Left lung (tissue), 14 donors: ENCODE measurements at places on chromosomes 12 and 14. TPM values are rescaled to one million over a fixed set of nuclear protein-coding genes. Genes with fewer than 3 reads are reported as not detected.

Gene RERG
- polyA plus RNA-seq = 14.3 TPM

GRCh38 chr12:66055837-66056319, 74.7 kb downstream of the LLPH start:
- DNase-seq = no peak

Gene AQP6
- 0.56 TPM for polyA plus RNA-seq

DNA sequence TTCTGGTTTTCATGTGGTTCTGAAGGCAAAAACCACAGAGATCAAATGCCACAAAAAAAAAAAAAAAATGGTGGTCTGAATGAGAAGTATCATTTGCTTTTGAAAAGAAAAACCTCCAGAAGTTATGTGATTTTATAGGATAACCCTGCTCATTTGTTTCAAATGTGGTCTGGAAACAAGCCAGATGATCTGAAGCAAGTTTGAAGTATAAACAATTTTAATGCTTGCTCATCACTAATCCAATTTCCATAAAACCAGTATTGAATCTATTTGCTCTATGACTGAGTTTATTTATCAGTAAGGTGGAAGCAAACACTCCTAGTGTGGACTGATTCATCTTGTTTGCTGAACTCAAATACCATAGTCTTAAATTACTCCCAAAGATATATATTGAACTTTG, 407.3 kb upstream of the FLRT2 start:
- DNase-seq = no peak

- DNase-seq = no peak
Observed at GRCh38 chr14:45136399-45136798, 669 bp downstream of the FANCM start.

DNA sequence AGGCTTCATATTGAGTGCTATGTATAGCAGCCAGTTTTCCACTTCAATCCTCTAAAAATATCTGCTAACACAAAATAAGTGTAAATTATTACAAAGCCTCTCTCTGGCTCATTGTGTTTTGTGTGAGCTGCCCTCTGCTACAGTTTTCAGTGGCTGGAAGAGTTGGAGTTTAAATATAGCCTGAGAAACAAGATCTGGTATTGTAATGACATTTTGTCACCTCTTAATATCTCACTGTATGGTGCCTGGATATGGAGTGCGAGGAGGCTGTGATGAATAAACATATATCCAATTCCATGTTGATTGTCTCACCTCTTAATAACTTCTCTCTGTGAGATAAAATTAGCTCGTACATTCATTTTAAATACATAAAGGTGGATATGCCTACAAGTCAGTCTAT, 269.7 kb downstream of the FLRT2 start:
- DNase-seq = no peak
